ENCODE measurements at places on chromosomes 4 and X.

DNA sequence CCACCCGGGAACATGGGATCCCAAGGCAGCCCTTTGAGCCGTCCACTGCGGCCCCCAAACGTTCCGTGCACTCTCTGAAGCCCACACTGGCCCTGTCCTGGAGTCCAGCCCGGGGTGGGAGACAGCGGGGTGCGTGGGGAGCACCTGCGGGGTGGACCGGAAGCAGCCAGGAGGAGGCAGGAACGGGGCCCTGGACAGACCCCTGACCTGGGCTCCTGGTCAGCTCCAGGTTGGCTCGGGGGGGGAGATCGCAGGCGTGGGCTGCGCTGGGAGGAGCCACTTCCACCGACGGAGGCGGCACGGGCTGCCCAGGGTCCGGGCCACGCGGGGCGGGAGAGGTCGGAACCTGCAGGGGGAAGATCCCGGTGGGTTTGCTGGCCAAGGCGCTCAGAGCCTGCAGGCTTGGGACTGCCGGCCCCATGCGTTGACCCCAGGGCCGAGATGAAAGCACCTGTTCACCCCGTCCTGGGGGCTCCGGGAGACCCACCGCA lies 5.7 kb upstream of the PLCXD1 start:
- no peak for DNase-seq

GRCh38 chr4:102564399-102565059 lies 63.4 kb downstream of the NFKB1 start:
- DNase-seq: no peak

DNA sequence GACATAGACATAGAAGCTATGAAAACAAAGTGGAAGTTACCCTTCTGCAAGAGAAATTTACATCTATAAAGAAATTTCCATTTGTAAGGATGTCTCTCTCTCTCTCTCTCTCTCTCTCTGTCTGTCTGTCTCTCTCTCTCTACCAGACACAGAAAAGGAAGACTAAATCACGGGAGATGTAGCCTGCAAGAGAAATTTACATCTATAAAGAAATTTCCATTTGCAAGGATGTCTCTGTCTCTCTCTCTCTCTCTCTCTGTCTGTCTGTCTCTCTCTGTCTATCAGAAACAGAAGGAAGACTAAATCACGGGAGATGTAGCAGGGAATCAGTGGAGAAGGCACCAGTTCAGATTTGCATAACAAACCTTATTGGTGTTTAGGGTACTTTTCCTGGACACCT lies 65.6 kb upstream of the CTSO start:
- no peak for DNase-seq

- DNase-seq: no peak
Observed at GRCh38 chr4:163196926-163197480, 30.3 kb upstream of the NAF1 start.

DNA sequence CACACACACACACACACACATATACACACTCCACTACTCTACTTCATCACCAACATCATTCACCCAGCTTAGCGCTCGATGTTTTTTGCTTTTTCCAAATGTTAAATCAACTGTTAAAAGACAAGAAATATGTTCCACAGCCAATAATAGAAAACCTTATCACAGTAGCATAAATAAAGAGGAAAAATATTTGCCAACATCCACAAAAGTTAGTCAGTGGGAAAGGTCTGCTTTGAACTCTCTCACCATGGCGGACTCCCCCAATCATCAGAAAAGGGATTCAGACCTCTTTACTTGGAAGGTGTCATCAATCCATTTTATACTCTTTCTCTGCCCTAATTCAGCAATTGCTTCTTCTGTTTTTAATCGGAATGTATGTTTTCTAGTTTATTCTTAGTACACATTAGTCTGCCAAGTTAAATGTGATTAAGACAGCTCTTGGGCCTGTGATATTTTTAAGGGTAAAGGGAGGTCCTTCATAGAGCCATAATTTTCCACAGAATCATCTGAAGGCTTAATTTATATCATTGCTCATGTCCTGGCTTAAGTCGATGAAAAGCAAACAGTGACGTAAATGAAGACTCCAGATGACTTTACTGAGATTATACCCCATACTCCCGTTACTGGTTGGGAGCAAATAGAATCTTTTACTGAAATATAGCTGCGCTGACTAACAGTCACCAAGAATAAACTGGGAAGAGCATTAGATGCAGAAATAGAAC lies 29.7 kb upstream of the LGI2 start:
- no peak for DNase-seq

GRCh38 chr4:78396613-78397291 lies 154.8 kb upstream of the ANXA3 start:
- no peak for DNase-seq

DNA sequence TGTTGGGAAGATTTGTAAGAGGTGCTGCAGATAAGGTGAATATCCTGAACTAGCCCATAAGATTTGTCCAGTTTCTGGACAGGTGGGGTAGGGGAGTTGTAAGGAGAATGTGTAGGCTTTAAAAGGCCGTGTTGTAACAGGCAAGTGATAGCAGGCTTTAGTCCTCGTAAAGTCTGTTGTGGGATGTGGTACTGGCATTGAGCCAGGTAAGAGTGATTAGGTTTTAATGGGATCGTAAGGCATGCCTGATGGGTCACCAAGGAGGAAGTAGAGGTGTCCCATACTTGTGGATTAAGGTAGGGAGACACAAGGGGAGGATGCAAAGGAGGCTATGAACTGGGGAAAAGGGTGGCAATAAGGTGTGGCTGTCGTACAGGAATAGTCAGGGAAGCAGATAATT lies 256.9 kb upstream of the DKK2 start:
- no peak for DNase-seq

- DNase-seq: no peak
Observed at GRCh38 chr4:71269233-71269632, 69.6 kb upstream of the SLC4A4 start.

DNA sequence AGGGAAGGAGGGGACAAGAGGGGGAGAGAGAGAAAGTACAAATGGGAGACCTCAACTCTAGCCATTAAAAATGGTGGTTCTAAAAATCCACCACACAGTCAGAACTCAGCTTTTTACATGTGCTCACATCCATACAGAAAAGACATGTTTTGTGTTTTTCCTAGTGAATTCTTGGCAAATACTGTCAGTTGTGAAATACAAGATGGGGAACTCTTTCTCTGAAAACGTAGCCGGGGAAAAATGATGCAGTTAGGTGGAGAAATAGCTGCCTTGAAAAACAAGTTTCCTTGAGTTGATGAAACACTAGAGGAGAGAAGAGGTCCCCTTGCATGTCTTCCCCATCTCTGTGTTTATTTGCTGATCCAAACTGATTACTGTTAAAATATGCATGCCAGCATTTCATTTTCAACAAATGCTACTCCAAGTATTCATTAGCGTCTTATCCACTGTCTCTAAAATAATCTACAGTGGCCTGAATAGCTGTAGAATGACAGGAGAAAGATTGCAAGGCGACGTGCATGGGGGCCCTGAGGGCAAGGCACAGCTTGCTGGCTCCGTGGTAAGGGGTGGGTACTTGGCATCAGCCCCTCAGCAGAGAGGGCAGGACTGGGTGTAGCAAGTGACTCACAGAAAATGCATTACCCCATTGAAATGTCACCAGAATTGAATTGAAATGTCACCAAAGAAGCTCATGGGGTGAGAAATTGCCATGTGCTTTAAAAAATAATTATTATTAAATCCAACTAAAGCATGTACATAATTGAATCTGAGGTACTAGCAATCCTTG lies 48.1 kb upstream of the TBL1X start:
- DNase-seq: no peak

DNA sequence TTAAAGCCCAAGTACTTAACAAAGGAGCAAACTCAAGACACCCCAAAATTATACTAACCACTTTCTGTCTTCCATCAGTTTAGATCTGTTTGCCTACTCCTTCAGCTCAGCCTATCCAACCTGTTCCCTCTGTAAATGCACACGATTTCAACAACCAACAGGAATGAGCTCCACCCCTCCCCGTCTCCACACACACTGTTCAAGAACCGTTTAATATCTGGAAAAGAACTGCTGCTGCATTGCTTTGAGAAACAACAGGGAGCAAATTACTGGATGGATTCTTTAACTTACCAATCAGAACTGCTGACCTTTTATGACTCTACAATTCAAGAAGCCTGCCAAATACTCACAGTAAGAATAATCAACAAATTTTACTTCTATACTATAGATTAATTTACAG lies 87.0 kb downstream of the FBXW7 start:
- DNase-seq: no peak

- no peak for DNase-seq
Observed at GRCh38 chrX:49956313-49956712, 33.9 kb downstream of the CLCN5 start.

GRCh38 chr4:101201421-101201820 lies 145.9 kb downstream of the PPP3CA start:
- no peak for DNase-seq

GRCh38 chr4:108042927-108043326 lies 53.2 kb downstream of the HADH start:
- no peak for DNase-seq

- DNase-seq: no peak
Observed at GRCh38 chr4:139853309-139853708, 187.7 kb downstream of the MGST2 start.

GRCh38 chr4:26916195-26916594 lies 55.6 kb downstream of the STIM2 start:
- no peak for DNase-seq

- no peak for DNase-seq
Observed at GRCh38 chrX:76183289-76184049, 10.6 kb downstream of the PBDC1 start.

GRCh38 chr4:20532116-20532790 lies 168.0 kb upstream of the PACRGL start:
- DNase-seq: no peak

GRCh38 chrX:155094468-155095061 lies 23.3 kb downstream of the BRCC3 start:
- DNase-seq: no peak

DNA sequence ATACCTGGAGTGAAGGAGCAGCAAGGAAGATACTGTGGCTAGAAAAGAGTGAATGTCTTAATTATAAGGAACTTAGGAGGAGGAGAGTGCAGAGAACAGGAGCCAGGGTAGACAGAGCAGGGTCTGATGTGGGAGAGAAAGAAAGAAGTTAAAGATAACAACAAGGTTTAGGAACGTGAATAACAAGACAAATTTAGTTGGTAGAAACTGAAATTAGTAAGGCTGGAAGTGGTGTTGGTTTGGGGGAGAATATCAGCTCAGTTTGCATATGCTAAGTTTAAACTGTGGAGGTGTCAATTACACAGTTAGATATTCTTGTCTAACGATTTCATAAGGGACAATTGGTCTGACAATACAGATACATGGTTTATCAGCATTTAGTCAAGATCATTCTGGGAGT lies 1123.7 kb upstream of the PABPC4L start:
- DNase-seq: no peak

DNA sequence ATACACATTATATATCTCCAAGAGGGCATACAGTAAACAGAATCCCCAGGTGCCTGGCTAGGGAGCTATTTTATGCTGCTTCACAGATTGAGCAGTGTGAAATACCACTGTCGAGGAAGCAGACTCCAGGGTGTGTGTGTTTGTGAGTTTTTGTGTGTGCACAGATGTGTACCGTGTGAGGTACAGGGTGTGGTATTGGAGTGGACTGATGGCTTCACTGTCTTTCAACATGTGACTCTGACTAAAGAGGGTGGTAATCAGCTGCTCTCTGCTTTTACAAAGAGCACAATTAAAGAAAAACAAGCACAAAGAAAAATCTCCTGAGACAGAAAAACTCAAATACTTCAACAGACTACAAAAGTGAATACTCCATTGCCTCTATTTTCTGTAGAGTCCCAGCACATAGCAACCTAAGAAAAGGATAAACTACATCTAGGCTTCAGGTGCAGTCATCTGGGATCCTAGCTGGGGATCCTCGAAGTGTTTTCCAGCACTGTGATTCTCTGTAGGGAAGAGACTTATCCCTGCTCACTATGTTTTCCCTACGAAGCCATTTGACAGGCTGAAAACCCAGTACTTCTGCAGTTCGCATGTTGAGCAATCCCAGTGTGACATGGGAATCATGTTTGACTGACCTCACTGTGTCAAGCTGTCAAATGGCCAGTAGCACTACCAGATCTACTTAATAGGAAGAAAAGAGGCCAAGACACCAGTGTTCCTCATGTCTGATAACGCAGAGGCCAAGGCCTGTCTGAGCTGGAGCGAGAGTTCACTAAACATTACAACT lies 100.3 kb downstream of the CDS1 start:
- no peak for DNase-seq

DNA sequence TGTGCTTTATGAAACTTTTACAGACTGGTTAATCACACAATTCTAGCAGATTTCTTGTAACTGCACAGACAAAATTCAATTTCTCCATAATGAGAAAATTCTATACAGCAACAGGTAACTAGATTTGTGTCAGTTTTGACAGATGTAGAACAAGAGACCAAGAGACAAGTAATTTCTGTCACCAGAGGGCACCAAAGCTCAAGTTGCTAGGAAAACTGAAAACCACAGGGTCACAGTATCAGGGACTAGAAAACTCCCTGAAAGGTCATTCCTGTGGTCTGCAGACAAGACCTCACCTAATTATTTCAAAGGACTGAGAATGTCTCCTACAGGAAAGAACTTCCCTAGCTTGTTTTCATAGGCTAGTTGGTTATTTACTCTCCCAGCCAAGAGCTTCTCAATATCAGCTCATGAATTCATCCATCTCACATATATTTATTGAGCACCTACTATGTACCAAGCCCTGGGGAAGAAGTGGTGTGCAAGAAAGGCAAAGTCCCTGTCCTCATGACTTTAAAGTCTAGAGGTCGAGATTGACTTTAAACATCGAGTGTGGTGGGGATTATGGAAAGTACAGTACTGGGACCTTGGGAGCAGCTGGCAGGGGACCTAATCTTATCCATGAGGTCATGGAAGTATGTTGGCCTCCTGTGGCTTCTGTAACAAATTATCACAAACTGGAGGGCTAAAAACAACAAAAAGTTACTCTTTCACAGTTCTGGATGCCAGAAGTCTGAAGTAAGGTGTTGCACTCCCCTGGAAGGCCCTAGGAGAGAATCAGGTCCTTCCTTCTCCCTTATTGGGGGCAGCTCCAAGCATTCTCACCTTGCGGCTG lies 47.8 kb upstream of the SETD7 start:
- DNase-seq: no peak

DNA sequence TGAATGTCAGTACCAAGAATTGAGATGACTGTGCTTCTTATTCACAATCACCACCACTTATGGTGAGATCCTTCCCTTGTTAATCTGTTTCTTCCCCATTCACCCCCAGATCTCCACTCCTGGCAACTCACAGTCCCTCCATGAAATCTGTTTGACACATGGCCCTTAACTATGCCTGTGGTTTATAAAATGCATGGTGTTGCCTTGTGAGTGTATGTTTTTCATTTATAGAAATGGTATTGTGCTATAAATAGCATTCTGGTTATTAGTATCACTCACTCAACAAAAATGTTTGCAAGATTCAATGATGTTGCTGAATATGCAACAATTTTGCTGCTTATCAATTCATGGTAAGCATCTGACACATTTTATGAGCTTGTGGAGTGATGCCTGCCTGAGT lies 131.0 kb downstream of the PRKX start:
- no peak for DNase-seq

GRCh38 chrX:129540722-129541184 lies 694 bp downstream of the OCRL start:
- DNase-seq: no peak

Data from activated CD4-positive, CD25-positive, alpha-beta regulatory T cell (primary cell).